ENCODE measurements at places on chromosomes 3 and 15.

- DNase-seq = no peak
Measured at GRCh38 chr3:52281981-52282801, 3.7 kb upstream of the WDR82 start.

- no peak for DNase-seq
Measured at GRCh38 chr3:47193871-47194859, 30.3 kb upstream of the SETD2 start.

DNA sequence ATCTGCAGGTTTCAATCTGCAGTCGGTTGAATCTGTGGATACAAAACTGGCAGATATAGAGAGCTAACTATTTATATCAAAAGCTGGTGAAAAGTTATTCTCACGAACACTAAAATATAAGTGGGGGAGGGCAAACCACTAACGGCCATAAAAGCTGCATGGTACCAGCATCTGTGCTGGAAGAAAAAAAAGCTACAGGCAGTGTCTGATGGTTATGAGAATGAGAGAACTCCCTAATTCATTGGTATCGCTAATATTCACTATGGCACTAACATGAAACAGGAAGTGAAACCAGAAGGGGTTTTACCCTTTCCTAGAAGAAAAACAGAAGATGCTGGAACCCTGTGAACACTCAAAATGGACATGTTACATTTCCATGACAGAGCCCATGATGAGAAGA lies 15.9 kb downstream of the CEP70 start:
- no peak for DNase-seq

GRCh38 chr15:51202783-51203182 lies 108.1 kb upstream of the TNFAIP8L3 start:
- no peak for DNase-seq

DNA sequence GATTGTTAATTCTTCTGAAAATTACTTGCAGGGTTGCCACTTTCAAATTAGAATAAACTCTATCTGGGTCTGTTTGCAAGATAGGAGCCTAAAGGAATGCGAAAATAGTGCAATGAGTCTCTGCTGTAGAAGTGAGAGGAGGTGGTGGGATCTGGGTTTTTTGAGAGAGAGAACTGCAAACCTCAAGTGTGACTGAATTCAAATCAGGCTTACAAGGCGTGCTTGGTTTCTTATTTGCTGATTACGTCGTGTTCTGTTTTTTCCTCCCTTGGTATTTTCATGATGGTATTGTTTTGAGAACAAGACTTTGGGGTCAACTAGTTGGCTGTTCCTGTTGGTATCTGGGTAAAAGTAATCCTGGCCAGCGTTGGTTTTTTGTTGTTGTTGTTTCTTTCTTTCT lies 490.9 kb upstream of the CFAP20DC start:
- no peak for DNase-seq

DNA sequence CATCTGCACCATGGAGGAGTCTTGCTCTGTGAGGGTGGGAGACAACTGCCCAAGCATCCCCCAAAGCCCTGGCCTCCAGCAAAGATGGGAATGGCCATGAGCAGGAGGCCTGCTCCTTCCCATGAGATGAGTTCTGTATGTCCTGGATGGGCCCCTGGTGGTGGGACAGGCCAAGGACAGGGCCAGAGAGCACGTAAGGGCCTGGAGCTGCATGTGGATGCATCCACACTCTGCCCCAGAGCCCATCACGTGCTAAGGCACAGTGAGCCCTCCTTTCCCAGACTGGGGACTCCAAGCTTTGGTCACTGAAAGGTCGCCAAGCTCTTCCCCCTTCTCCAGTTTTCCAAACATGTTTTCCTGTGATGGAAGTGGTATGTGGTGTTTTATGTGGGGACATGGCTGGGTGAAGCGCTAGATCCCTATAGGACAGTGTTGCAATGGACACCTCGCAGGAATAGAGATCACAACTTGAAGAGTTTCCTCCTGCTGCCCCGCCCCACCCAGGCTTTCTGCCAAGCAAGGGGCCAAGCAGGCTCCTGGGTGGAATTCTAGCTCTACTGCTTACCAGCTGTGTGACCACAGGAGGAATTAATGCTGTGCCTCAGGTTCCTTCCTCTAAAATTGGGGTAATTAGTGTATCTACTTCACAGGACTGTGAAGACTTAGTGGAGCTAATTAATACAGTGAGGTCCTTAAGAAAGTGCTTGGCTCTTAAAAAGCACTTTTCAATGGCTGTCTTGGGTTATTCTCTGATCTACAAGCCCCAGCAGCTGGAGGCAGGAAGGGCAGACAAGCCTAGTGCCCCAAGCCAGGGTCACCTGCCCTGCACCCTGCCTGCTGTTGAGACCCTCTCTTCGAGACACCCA lies 106.4 kb upstream of the RPL32 start:
- no peak for DNase-seq

GRCh38 chr3:138946663-138947494 lies at the start of the genes FOXL2 and FOXL2NB:
Gene FOXL2, minus strand, starts transcription at chr3:138947137. Its CDS starts 415 bp downstream, at chr3:138946722.
Gene FOXL2NB, plus strand, starts transcription at chr3:138947217. Its CDS starts 148 bp downstream, at chr3:138947365.
- no peak for DNase-seq
